ENCODE measurements at places on chromosomes 2 and 18. TPM values are rescaled to one million over a fixed set of nuclear protein-coding genes. Genes with fewer than 3 reads are reported as not detected.

BIN1 gene
- 23.6 TPM for polyA plus RNA-seq

CD302 gene
- polyA plus RNA-seq = 0.79 TPM

CIB4 gene
- polyA plus RNA-seq = not detected

CCDC85A gene
- polyA plus RNA-seq = 0.14 TPM

NEB gene
- 1.5 TPM for polyA plus RNA-seq

TANC1 gene
- 4.1 TPM for polyA plus RNA-seq

REG1B gene
- polyA plus RNA-seq = not detected

DOCK10 gene
- polyA plus RNA-seq = 0.33 TPM

BOLL gene
- polyA plus RNA-seq = 0.03 TPM

FOXD4L1 gene
- not detected for polyA plus RNA-seq

CRYGC gene
- not detected for polyA plus RNA-seq

MC4R gene
- polyA plus RNA-seq = 0.11 TPM

LRP1B gene
- 0.03 TPM for polyA plus RNA-seq

CHRND gene
- 0.11 TPM for polyA plus RNA-seq

SERPINB10 gene
- not detected for polyA plus RNA-seq

EFEMP1 gene
- polyA plus RNA-seq = 23.2 TPM
